ENCODE measurements at places on chromosomes 13 and 19. TPM values are rescaled to one million over a fixed set of nuclear protein-coding genes. Genes with fewer than 3 reads are reported as not detected.
A peak's percentile ranks its signal among the peaks of the same experiment; 100 is the strongest.

CYP2A6 gene
- 0.38 TPM for total RNA-seq

ZIK1 gene
- total RNA-seq = 5.1 TPM

KCNK6 gene
- 9.8 TPM for total RNA-seq

SIX5 gene
- total RNA-seq = 1.6 TPM

- DNase-seq = peak; percentile 30
These were observed 1.9 kb downstream of the IFNL1 start for GRCh38 chr19:39297931-39298634.

GRCh38 chr19:33675501-33676124, 53.9 kb downstream of the CHST8 start:
- no peak for DNase-seq

DNA sequence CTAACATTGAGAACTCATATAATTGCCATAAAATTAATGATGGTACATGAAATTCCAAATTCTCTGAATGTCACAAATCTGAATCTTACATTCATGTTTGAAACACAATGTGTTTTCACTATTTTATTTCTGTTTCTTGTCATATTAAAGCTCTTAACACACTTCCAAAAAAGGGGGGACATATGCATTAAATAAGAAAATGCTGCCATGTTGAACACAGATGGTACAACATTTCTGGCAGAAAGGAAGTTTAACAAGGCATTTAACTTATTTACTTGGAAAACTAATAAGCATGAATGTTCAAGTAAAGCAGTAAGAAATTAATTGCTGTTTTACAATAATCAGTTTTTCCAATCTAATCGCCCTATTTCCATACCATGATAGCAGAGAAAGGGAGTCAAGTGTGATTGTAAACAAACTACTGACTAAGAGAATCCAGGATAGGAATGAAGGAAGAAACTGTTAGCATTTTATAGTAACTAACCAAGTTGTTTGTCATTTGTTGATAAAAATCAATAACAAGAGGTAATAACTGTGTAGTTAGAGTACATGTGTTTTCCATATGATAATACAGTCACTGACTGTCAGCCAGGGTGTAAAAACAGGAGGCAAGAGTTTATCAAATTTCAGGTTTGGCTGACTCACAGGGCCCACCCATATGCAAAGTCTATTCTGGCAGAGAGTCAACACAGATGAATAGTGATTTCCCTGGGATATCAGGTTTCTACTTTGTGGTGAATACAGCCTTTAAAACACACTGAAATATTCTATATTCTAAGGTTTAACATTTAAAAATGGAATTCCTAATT, 5.7 kb upstream of the FOXO1 start:
- no peak for DNase-seq

DNA sequence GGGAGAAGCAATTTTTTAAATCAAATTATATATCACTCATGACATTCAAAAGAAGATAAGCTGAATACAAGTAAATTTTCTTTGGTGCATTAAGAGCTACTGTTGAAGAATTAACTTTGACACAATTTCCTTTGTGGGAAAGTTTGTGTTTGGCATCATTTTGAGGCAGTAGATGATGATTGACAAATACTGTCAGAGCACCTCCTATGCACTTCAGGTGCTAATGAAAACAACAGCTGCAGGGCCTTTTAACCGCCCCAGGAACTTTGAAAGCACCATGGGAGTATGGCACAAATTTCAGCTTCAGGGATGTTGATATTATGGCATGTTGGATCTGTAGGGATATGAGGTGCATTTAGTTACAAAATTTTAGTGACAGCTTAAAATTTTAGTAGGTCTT, 21.0 kb upstream of the DLEU7 start:
- no peak for DNase-seq

DNA sequence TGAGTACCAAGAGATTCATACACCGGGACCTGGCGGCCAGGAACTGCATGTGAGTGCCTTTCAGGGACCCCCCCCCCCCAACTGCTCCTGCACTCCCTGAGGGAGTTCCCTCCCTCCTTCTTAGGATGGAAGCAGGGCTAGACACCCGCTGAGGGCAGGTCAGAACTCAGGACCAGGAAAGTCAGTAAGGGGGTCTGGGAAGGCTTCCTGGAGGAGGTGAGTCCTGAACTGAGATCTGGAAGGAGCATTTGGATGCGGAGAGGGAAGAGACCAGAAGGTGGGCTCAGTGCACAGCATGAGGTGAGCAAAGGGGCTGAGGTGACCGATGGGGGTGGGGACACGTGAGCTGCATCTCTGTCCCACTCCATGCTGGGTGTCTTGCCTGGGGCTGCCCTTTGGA, 10.5 kb upstream of the HNRNPUL1 start:
- no peak for DNase-seq

GRCh38 chr19:42424345-42424707, 2.9 kb downstream of the LIPE start:
- DNase-seq = no peak

DNA sequence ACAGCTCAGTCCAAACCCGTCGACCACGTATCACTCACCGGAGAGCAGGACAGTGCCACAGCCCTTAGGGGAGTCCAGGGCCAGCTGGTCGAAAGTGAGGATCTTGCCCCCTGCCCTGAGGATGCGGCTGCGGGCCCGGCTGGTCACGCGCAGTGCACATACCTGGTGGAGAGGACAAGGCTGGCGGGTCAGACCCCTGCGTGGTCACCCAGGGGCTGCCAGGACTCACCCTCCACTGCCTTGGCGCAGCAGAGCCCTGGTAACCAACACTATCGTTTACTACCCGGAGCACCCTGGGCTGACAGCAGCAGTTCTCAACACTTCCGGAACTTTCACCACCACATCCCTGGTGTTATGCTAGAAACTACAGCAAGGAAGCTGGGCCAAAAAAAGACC, 1.2 kb upstream of the FAM83E start:
- no peak for DNase-seq

DNA sequence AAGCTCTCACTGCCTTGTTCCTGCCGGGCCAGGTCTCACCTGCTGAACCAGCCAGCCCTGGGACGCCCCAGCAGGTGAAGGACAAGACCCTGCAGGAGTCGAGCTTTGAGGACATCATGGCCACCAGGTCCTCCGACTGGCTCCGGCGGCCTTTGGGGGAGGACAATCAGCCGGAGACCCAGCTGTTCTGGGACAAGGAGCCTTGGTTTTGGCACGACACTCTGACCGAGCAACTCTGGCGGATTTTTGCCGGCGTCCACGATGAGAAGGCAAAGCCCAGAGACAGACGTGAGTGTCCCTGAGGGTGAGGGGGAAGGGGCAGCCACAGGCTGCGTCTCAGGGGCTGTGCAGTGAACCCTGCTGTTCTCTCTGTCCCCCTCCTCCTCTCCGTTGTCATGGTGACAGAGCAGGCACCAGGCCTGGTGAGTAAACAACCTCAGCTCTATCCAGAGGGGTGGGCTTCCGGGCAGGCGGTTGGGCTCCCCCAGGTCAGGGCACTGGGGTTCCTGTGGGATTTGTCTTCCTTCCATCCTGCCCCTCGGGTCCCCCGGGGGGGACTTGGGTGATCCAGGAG, 9.7 kb downstream of the TLE6 start:
- no peak for DNase-seq

GRCh38 chr13:45436332-45436731, 18.2 kb upstream of the SLC25A30 start:
- no peak for DNase-seq

DNA sequence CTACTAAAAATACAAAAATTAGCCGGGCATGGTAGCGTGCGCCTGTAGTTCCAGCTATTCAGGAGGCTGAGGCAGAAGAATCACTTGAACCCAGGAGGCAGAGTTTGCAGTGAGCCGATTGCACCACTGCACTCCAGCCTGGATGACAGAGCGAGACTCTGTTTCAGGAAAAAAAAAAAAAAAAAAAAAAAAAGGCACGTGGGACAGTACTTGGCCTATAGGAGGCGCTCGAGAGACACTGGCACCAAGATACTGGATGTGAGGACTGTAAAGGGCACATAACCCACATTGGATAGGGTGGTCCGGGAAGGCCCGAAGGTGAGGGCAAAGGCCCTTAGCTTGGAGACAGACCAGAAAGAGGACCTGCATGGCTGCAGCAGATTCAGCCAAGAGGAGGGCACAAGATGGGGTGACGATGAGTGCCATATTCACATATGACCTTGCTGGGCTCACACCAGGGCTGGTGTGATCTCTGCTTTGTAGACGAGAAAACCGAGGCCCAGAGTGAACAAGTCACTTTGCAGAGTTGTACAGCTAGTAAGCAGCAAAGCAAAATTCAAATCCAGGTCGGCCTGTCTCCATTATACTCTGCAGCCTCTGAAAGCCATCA, 89.4 kb downstream of the DPF1 start:
- no peak for DNase-seq

DNA sequence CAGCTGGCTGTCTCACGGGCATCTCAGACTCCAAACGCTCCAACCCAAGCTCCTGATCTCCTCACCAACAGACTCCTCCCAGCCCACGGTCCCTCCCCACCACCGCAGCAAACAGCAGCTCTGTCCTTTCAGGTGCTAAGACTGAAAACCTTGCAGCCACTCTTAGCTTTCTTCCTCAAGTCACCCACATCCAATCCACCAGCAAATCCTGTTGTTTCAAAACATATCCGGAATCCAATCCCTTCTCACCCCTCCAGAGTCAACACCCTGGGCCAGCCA, 20.8 kb downstream of the C19orf81 start:
- no peak for DNase-seq

DNA sequence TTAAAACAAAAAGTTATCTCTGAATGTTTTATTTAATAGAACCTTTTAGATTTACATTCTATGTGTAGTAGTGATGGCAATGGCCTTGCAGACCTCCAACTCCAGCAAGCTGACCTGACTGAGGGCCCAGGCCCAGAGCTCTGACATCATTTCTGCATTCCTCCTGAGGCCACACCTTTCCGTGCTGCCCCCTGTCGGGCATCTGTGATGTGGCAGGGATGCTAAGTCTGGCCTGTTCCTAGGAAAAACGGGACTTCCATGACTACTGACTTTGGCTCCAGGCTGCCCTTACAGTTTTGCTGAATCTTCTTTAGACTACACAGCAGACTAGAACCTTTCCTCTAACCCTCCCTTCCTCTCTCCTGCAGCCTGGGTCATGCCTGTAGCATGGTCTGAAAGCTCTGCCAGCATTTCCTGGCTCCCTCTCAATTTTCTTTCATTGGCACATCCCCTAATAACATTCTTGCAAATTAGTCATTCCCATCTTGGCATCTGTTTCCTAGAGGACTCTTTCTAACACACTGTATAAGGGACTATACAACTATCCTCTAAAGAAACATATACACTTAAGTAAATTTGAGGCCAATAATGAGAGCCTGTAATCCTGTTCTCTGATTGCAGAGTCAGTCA, 249.1 kb downstream of the GPC5 start:
- DNase-seq = no peak

DNA sequence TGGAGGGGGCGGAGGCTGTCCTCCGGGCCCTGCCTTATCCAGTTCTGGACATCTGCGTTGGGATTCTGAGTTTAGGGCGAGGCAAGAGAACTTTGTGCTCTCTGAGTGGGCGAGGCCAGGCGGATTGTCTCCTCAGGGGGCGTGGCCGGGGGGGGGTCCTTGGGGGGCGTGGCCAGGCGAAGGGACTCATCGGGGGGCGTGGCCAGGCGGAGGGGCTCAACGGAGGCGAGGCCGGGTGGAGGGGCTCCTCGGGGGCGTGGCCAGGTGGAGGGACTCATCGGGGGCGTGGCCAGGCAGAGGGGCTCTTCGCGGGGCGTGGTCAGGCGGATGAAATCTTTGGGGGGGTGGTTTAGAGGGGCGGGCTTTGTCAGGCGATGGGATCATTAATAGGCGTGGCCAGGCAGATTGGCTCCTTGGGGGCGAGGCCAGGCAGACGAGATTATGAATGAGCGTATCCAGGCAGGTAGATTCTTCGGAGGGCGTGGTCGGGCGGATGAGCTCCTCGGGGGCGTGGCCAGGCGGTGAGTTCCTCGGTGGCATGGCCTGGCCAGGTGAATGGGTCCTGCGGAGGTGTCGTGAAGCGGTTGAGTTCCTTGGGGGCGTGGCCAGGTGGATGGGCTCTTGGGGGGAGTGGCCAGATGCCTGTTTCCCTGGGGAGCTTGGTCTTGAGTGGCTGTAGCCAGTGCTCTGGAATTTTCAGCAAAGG, 10.3 kb upstream of the CACNG7 start:
- no peak for DNase-seq

DNA sequence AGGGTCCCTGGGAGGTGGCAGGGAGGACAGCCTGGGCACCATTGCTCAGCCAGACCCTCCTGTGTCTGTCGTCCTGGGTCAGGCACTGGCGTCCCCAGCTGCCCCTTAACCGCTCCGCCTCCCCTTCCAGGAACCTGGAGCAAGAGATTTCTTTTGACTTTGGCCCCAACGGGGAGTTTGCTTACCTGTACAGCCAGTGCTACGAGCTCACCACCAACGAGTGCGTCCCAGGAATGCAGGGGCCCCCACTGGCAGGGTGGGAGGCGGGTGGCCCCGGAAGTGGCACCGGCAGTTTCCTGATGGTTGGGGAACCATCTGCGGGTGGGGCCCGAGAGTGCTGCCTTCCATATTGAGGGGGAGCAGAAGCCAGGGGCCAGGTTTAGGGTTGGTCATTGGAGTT, 13.0 kb downstream of the PRKCSH start:
- no peak for DNase-seq

GRCh38 chr19:4115050-4115817, 8.7 kb downstream of the MAP2K2 start:
- peak; percentile 33 for DNase-seq

GRCh38 chr13:71829547-71829946, 37.5 kb downstream of the DACH1 start:
- no peak for DNase-seq

DNA sequence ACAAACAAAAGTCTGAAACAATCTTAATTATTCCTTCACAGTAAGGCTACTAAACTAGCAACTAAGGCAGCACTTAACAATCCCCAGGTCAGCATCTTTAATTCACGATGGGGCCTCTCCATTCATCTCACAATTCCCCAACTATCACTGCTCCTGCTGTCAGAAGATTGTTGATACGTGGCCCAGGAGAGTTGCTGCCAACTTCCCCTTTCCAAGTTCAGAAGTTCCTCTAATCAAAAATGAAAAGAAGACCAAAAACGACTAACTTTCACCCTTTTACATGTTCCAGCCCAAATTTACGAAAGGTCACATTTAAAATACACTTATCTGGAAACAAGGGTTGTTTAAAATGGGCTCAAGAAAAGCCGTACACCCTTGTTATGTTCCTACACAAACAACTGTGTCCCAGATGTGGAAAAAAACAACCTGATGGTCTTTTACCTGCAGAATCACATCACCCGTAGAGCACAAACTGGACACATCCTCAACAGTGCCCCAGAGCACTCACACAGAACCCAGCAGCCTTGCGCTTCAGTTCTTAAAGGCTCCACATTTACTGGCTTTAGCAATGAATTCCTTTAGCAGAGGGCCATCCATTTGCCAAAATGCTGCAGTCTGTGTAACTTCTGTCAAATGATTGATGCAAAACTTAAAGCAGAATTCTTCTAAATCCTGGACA, 38.0 kb downstream of the PHF11 start:
- no peak for DNase-seq

- no peak for DNase-seq
These were observed 155.5 kb upstream of the STARD13 start for GRCh38 chr13:33441015-33441414.

Data from activated T-cell treated with anti-CD3 and anti-CD28 coated beads, Interleukin-2, amount 50 U/mL, for 4 hours (primary cell).